Transverse colon (tissue), 4 donors: ENCODE measurements at places on chromosomes 11 and 22. TPM values are rescaled to one million over a fixed set of nuclear protein-coding genes. Genes with fewer than 3 reads are reported as not detected.

GRCh38 chr11:38900211-38900610 lies 2302.2 kb upstream of the RAG2 start:
- DNase-seq, result no peak
- no peaks in the 10 kb centered on the region for H3K27me3 ChIP-seq
- no peaks in the 10 kb centered on the region for H3K4me1 ChIP-seq
- no peak overlapping the region for H3K27ac ChIP-seq
- no peak overlapping the region for H3K4me3 ChIP-seq

DNA sequence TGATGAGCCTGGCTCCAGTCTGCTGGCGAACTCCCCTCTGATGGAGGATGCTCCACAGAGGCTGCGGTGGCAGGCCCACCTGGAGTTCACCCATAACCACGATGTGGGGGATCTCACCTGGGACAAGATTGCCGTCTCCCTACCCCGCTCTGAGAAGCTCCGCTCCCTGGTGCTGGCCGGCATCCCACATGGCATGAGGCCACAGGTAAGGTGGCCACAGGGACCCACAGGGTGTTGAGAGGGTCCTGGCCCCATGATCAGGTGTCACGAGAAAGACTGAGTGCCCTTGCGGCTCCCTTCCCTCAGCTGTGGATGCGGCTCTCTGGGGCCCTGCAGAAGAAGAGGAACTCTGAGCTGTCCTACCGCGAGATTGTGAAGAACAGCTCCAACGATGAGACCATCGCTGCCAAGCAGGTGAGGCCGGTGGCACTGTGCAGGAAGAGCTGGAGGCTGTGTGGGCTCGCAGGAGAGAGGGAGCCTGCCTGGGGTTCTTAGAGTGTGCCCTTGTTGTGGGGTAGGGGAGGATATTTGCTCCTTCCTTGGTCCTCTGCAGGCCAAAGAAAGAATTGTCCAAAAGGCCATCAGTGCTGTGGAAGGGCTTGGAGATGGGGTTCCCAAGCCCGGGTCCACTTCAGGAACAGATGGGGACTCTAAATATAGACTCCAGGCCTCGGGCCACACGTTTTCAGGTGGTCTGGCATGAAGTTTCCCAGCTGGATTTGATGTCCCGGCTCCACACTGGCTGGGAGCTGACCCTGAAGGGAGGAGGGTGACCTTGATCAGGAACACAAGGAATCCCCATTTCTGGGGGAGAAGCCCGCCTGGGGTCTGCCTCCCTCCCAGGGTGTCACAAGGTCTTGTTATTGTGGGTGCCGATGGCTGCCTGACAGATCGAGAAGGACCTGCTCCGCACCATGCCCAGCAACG lies 34.1 kb downstream of the SGSM3 start:
- no peaks in the 10 kb centered on the region for H3K36me3 ChIP-seq
- no peak overlapping the region for H3K27ac ChIP-seq
- peaks cover 10% of the 10 kb centered on the region for H3K4me1 ChIP-seq
- no peaks in the 10 kb centered on the region for H3K27me3 ChIP-seq
- H3K4me3 ChIP-seq, result no peak overlapping the region
- DNase-seq, result no peak

GRCh38 chr11:3158131-3158591 lies 6.9 kb downstream of the OSBPL5 start:
- H3K4me3 ChIP-seq, result no peak overlapping the region
- peaks cover 57% of the 10 kb centered on the region for H3K4me1 ChIP-seq
- H3K36me3 ChIP-seq, result no peaks in the 10 kb centered on the region
- H3K27me3 ChIP-seq, result no peaks in the 10 kb centered on the region
- DNase-seq, result peak; percentile 4

GRCh38 chr22:20574920-20575353 lies 67.5 kb downstream of the MED15 start:
- no peak overlapping the region for H3K4me3 ChIP-seq
- H3K27ac ChIP-seq, result no peak overlapping the region
- no peaks in the 10 kb centered on the region for H3K36me3 ChIP-seq
- peak; percentile 48 for DNase-seq

DNA sequence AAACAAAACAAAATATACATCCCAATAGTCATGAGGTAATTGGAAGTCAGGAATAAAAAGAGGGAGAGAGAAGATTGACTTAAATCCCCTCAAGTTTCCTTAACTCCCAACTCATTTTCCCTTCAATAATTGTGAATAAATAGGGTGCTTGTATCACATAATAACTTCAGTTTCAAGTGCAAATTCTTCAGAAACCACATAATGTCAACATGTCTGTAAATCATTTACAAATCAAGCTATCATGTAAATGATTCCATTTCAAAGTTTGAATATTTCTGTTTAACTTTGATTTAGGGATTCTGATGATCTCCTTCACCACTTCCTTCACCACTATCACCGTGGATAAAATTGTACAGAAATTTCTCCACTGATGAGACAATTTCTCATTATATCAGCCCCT lies 23.2 kb downstream of the CASP5 start:
- no peak for DNase-seq
- no peaks in the 10 kb centered on the region for H3K36me3 ChIP-seq
- H3K4me3 ChIP-seq, result no peak overlapping the region
- no peak overlapping the region for H3K27ac ChIP-seq
- H3K27me3 ChIP-seq, result no peaks in the 10 kb centered on the region
- no peaks in the 10 kb centered on the region for H3K4me1 ChIP-seq

- H3K36me3 ChIP-seq, result no peaks in the 10 kb centered on the region
- no peak overlapping the region for H3K4me3 ChIP-seq
- H3K27ac ChIP-seq, result peak overlapping the region; percentile 50
- no peaks in the 10 kb centered on the region for H3K27me3 ChIP-seq
Observed at GRCh38 chr22:25365491-25366261, 146.2 kb downstream of the CRYBB2 start.

DNA sequence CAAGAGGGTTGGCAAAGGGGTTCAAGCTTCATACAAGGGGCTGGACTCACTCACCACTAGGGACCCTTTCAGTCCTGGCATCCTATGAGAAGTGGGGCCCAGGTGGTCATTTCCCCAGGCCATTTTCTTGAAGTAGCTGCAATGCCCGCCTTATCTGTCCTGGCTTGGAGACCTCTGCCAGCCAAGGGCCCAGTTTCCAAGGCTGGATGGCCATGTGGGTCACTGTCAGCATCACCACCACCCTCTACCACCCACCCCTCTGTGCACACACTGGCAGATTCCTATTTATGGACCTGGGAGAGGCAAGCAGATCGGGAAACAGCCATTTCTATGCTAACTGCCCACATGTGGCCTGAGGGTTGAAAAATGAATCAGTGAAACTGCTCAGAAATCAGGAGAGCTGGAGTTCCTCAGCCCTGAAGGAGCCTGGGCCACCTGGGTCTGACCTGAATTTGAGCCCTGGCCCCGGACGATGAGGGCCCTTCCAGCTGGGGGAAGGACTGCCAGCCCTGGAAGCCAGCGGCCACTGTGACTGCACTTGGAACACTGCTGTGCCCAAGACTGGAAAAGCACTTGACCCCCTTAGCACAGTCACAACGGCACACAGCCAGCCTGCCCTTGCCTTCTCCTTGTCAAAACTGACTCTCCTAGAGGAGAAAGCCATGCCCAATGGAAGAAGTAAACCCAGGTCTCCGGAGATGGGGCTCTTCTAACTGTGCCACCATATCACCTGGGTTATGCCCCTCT lies 442.2 kb downstream of the BUD13 start:
- H3K27me3 ChIP-seq, result no peaks in the 10 kb centered on the region
- no peak overlapping the region for H3K27ac ChIP-seq
- no peak overlapping the region for H3K4me3 ChIP-seq
- DNase-seq, result no peak

ACR gene
- total RNA-seq, result not detected
